ENCODE measurements at places on chromosomes 7 and 10.

DNA sequence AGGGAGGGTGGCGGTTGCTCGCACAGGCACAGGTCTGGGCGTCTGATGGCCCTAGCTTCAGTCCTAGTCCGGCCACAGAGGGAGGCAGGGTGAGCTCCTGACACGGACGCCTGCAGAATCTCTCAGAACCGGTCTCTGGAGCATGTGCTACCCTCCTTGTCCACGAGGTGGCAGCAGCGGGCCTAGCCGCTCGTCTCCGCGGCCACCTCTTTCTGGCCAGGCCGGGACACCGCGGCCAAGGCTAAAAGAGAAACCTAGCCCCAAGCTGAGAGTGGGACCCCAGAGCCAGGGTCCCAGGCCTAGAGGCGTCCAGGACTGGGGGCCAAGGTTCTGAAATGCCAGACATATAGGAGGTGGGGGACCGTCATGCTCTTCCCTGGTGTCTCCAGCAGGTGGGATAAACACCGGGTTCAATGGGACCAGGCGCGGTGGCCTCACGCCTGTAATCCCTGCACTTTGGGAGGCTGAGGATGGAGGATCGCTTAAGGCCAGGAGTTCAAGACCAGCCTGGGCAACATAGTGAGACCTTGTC, 3.2 kb upstream of the LAT2 start:
- DNase-seq, result peak; percentile 83

GRCh38 chr10:113609704-113610108, 54.1 kb downstream of the NRAP start:
- DNase-seq, result no peak

DNA sequence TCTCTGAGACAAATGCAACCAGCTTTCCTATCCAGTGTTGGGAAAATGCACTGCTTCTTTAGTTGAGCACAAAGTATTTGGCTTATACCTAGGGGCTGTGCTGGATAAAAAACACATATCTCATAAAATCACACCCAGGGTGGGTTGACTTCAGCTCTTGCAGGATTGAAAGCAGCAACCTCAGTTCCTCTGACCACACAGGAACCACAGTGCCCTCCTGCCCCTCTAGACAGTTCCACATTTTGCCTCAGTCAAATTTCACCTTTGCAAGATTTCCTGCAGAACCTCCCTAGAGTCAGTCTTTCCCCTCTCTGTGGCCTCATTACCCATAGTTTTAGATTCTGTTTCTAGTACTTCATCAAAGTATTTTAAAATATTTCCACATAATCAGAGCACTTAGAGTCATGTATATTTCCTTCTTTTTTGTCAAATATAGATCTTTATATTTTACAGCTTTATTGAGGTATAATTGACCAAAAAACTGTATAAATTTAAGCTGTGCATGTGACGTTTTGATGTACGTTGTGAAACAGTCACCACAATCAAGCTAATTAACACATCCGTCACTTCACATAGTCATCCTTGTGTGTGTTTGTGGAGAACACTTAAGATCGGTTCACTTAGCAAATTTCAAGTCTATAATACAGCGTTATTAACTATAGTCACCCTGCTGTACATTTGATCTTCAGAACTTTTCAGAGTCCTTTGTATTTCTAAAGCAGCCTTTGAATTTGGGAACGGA, 37.0 kb upstream of the EGR2 start:
- no peak for DNase-seq

DNA sequence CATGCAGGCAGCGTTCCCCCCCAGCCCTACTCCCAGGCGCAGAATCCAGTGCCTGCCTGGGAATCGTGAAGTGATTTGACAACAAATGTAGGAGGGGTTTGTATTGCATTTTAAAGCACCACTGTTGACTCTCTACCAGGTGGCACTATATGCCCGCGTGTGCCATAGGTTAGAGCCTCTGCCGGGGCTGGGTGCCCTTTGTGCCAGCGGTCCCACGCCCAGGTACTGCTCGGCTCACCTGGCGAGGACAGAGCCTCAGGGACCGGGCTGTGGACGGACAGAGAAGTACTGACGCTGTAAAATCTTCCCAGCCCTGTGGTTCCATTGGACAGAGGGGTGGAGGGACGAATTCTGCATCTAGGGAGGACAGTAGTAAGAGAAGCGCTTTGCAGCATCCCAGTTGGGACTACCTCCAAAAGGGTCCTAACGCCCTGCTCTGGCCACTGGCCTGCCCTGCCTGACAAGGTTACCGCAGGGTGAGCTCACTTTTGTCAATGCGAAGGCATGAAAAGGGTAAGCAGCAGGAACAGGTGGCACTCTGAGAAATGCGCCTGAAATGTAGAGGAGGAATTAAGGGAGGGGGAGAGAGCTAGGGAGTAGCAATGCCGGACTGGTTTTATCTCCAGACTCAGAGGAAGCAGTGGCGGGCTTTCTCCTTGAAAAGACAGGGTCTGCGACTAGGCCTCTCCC, 788 bp upstream of the CACNA2D1 start:
- no peak for DNase-seq

GRCh38 chr7:117672453-117672852, 192.6 kb downstream of the CFTR start:
- DNase-seq, result no peak

DNA sequence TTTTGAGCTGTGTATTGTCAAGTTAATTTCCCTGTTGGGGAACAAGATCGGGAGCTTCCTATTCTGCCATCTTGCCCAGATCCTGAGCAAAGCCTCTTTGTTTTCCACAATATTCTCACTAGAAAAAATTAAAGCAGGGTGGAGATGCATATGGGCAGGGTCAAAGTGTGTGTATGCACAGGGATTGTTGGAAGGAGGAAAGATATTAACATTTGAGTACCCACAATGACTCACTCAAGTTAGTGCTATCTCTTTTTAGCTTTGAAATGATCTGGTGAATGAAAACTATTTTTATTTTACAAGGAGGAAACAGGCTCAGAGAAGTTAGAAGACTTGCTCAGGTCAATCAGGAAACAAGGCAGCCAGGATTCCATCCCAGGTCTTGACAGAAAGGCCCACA, 6.7 kb upstream of the BTBD16 start:
- DNase-seq, result no peak

DNA sequence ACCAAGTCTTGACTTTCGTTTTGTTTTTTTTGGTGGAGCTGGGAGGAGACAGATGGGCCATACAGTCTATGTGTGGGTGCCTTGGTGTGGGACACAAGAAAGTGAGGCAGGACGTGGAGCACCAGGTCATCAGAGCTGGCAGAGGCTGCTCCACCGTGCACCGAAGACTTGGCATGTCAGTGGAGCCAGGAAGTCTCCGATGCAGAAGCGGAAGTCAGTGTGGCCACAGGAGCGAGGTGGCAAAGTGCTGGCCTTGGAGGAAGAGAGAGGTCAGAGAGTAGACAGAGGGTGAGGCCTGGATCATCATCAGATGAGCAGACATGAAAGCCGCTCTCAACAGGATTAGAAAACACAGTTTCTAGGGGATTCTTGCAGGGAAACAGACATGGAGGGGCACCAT, 116.8 kb downstream of the MGMT start:
- no peak for DNase-seq

- DNase-seq, result peak; percentile 14
These were observed 639.2 kb upstream of the POT1 start for GRCh38 chr7:125568799-125569198.

DNA sequence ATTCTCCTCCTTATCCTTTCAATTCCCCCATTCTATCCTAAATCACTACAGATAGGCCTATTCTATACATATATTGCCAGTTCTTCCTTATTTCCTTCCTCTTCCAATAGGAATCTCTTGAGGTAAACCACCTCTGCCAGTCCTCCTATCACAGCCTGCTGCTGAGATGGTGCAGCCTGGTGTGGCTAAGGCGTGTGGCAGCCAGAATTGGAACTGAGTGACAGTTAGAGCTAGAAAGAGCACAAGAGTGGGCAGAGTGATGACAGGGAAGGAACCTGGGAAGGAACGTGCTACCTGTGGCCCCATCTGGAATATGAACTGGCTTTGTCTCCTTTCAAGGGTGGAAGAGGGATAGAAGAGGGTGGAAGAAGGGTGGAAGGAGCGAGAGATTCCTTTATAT, 187.7 kb downstream of the HECW1 start:
- DNase-seq, result no peak

- DNase-seq, result no peak
These were observed 10.6 kb downstream of the RPA3 start for GRCh38 chr7:7707806-7708205.

DNA sequence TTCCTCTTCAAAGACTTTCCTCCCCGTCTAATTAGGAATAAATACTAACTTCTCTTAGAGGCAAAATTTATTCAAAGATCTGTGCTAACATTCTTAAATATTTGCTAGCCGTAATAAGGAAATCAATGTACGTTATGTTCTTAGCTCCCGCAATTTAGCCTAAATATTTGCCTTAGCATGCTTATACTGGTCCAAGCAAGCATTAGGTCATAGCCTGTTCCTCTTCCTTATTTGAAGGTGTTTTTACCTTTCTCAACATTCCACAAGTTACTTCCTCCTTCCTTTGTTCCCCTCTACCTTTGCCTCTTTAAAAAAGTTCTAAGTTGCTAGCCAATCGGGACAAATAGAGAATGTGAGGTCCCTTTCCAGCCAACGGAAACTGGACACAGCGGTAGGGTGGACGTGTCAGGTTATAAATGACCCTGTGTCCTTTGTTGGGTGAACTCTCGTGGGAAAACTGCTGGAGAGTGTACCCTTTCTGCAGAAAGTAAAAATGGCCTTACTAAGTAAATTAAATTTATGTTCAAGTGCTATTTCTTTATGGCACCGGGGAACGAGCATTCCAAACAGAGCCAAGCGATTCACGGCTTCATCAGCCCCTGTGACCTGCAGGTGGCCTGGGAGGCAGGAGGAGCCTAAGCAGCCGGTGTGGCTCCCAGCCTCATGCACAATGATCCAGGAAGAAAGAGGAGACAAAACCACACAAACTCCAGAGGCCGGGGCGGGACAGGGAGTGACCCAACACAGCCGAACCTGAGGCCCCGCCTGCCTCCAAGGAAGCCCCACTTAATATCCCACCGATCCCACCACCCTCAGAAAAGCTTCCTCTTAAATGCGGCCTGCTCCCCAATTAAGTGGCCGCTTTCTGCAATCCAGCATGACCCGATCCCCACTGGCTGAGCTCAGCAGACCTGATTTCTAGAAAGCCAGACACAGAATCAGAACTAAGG, 67.0 kb downstream of the ZRANB1 start:
- no peak for DNase-seq

DNA sequence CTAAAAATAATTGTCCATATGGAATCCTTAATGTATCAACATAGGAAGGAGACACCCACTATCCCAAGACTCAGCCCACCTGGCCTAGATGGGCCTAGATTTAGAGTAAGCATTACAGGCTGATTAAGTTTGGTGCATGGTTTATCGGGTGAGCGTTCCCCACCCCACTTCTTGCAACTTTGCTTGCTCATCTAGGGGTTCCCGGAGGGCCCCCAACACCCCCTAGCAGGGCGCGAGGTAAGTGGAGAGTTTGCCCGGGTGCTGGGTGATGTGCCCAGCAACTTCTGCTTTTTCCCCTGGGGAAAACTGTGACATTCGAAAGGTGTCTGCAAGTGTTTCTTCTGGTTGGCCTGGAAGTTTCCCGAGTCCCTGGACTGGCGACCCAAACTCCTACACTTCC, 31.7 kb downstream of the SKIDA1 start:
- no peak for DNase-seq

- no peak for DNase-seq
These were observed 81.2 kb downstream of the BMPR1A start for GRCh38 chr10:86837663-86838062.

DNA sequence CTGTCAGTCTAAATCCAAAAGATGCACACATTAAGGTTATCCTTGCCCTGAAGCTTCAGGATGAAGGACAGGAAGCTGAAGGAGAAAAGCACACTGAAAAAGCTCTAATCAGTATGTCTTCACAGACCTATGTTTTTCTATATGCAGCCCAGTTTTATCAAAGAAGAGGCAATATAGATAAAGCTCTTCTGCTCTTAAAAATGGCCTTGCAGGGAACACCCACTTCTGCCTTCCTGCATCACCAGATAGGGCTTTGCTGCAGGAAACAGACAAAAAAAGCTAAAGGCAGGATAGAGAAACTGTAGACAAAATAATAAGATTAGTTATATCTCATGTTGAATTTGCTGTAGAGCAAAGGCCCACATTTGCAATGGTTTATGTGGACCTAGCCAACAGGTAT, 14.9 kb upstream of the IFIT1B start:
- DNase-seq, result no peak

GRCh38 chr10:73306171-73306708, 52.4 kb downstream of the CFAP70 start:
- DNase-seq, result no peak

DNA sequence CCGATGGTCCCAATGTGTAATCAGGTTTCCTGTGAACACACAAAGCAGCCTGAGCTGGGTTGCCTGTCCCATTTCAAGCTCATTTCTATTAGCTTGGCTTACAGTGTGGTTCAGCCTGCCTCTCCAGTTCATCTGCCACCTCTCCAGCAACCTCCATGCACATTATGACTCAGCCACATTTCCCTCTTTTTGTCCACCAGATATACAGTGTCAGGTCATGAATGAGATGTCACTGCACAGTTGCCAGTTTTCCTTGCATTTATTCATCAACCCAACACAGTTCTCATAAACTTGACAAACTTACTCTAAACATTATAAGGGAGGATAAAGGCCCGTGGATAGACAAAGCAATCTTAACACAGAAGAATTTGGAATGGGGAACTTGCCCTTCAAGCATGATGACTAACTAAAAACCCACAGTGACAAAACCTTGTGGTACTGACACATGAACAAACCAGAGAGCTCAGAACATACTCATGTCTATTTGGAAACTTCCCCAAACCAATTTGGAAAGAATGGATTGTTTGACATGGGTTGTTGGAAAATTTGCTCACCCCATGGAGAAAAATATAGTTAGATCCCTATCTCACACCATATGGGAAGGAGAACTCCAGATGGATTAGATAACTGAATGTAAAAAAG, 2.5 kb upstream of the CFAP58 start:
- no peak for DNase-seq

GRCh38 chr10:73625004-73625883, 16.0 kb downstream of the MYOZ1 start:
- DNase-seq, result no peak

- no peak for DNase-seq
These were observed 699 bp downstream of the LHPP start for GRCh38 chr10:124462348-124462695.

GRCh38 chr7:155497149-155497901, 39.4 kb downstream of the EN2 start:
- no peak for DNase-seq

GRCh38 chr10:67884313-67884841, at the start of gene SIRT1:
Gene SIRT1, plus strand, starts transcription at chr10:67884656. Its CDS starts 66 bp downstream, at chr10:67884722.
- DNase-seq, result peak; percentile 93

GRCh38 chr10:3239066-3239919, 66.7 kb upstream of the PITRM1 start:
- DNase-seq, result peak; percentile 74

DNA sequence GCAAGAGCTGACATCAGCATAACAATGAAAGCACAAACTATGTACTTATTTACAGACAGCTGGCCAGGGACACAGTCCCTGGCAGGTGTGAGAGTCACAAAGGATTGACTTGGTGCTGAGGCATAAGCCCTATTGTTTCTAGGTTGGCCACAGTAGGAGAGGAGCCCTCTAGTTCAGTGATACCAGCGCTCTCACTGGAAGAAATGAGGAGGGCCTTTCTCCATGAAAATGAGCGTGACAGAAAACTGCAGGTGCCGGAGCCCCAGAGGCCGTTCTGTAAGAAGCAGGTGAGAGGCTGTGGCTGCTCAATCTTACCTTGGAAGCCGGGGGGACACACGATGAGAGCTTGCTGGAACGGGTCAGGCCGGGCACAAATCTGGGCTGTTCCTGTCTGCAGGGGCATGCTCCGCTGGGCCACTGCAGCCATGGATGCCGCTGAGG, 90.5 kb downstream of the CLEC2L start:
- DNase-seq, result no peak

- DNase-seq, result no peak
These were observed 158.4 kb upstream of the TMEM72 start for GRCh38 chr10:44752451-44753441.
